ENCODE measurements at places on chromosomes 12 and 14. TPM values are rescaled to one million over a fixed set of nuclear protein-coding genes. Genes with fewer than 3 reads are reported as not detected.

DNAI7 gene
- total RNA-seq, result 12.0 TPM

PRH1 gene
- total RNA-seq, result 63.4 TPM

RD3L gene
- 1.2 TPM for total RNA-seq

HOXC11 gene
- total RNA-seq, result not detected

CD27 gene
- total RNA-seq, result 0.46 TPM

CIROP gene
- total RNA-seq, result not detected

RERG gene
- 9.0 TPM for total RNA-seq

GSKIP gene
- 37.8 TPM for total RNA-seq

COX8C gene
- not detected for total RNA-seq

BRMS1L gene
- 30.0 TPM for total RNA-seq

LETMD1 gene
- 59.7 TPM for total RNA-seq

TTC9 gene
- total RNA-seq, result 29.3 TPM

DAO gene
- not detected for total RNA-seq

SLC8B1 gene
- 4.6 TPM for total RNA-seq

PHETA1 gene
- 5.8 TPM for total RNA-seq

PKP2 gene
- total RNA-seq, result 6.9 TPM

CHD8 gene
- total RNA-seq, result 81.7 TPM

SRRM4 gene
- total RNA-seq, result 11.5 TPM

OAS3 gene
- total RNA-seq, result 3.5 TPM
